WERI-Rb-1 (cell line): ENCODE measurements at places on chromosomes 3 and 15.

DNA sequence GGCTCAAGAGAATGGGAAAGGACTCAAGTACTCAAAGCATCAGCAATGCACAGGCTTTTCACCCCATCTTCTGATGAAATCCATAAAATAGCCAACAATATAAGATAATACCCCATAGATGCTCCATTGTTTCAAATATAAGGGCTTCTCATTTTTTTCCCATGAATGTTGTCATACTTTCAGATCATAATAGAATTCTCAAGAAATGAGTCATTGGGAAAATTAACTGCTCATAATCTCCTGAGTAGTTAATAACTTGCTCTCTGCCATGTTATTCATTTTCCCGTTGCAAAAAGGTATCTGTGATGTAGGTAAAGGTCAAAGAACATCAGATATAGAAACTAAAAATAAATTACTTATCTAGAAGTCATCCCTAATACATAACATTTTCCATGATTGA is 121.9 kb downstream of the NSUN3 start:
- no peak for DNase-seq

DNA sequence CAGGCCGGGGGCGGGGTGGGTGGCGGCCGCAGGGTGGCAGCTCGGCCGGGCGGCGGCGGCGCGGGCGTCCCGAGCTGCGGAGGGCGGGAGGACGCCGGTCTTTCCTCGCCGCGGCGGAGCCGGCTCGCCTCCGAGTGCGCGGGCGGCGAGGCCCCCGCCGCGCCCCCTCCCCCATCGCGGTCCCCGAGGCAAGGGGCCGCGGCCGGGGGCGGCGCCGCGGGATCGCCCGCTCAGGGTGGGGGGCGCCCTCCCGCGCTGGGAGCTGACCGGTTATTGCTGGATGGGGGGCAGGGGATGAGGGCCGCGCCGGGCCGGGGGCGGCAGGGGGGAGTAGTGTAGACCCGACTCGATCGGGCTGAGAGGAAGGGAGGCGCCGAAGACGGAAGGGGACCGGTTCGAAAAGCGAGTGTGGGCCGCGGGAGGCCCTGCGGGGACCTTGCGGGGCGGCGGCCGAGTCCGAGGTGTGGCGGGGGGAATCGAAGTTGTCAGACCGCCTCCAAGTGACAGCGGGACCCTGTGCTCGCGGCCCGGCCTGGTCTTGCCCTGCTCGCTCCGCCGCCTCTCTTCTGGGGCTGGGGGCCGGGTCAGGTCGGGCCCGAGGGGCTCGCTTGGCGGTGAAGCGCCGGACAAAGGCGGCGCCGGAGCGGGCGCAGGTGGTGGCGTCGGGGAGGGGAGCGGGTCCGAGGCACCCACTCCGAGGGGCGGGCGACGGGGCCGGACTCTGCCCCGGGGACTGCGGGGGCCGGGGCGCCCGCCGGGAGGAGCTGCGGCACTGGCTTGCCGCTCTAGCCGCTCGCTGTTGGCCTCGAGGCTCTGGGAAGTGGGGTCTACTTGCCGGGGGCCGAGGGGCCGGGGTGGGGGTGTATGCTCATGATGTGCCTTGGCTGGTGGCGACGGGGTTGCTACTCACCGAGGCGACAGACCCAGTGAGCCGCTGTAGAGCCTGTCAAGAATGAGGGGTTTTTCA is 1.1 kb downstream of the BAHD1 start:
- peak; percentile 39 for DNase-seq

- DNase-seq = no peak
These were observed 12.1 kb upstream of the APBA2 start for GRCh38 chr15:28873585-28874190.

GRCh38 chr15:63020128-63020527 is 22.4 kb upstream of the TPM1 start:
- no peak for DNase-seq

DNA sequence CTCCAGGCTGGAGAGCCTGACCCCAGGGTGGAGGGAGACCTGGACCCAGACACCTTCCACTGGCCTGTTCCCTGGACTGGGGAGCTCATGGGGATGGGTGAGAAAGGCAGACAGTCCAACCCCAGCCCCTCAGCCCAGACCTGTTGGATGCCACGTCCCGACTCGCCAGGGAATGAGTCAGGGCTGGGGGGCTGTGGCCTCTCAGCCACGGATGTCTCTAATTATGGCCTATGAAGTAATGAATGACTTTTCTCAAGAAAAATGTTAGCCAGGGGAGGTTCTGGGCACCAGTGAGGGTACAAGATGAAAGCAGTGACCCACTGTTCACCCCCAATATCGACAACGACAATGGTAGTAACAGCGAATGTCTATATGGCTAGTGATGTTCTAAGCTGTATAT is 107.0 kb upstream of the RPL32 start:
- no peak for DNase-seq

DNA sequence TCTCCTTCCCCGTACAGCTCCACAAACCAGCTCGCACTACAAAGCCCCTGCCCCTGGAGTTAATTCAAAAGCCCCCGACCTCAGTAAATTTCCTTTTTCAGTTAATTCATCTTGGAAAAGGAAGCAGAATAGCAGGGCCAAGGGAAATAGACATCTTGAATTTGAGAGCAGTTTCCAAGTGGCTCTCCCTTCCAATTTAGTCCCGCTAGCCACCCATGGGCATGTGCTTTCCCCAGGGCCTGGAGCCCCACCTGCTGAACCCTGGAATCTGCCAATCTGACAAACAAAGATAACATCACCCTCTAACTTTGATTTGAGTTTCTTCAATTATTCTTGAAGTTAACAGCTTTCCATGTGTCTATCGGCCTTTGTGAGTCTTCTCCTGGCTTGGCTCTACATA is 31.7 kb downstream of the PRR20G start:
- DNase-seq = no peak
